ENCODE measurements at places on chromosomes 3 and 15.

- no peak for DNase-seq
These were observed 214.5 kb downstream of the ZIC4 start for GRCh38 chr3:147191795-147192385.

DNA sequence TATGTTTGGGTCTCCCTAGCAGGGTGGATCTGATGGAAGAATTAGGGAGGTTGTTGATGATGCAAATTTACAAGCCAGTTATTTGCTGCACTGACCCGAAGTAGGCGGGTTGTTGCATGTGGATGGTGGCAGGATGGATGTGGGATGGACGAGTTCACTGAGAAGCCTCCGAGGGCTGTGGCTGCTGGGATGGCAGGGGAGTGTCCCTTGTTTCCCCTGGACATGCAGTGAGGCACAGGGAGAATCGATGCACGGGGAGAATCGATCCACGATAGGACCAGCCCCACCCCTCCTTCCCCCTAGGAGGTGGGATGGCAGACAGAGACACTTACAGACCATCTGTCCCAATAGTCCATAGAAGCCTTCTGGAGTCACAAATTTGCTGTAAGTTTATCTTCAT lies 31.0 kb upstream of the KLF13 start:
- DNase-seq = no peak

DNA sequence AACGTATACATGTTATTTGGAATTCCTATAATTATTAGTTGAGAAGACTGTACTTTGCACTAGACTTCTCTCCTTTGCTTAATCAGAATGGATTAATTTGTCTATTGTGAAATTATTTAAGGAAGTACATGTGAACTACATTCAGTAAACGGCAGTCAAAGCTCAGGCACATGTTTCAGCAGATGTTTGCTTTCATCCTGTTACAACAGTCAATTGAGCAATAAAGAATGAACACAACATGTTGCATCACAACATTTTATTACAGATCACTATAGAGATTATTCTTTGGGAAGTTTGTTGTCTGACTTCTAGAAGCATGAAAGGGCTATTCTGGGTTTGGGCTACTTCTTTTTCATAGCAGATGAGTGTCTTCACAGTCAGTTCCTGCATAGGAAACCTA lies 39.2 kb downstream of the RAB27A start:
- no peak for DNase-seq

DNA sequence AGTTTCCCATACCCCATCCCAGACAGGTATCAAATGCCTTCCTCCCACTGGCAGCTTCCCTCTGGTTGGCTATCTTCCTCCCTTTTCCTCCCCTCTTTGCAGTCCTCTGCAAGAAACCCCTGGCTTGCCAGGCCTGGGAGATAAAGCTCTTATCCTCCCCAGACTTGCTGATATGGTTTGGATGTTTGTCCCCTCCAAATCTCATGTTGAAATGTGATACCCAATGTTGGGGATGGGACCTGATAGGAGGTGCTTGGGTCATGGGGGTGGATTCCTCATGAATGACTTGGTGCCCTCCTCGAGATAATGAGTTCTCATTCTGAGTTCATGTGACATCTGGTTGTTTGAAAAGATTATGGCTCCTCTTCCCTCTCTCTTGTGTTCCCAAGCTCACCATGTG lies 32.2 kb upstream of the SNRK start:
- no peak for DNase-seq

DNA sequence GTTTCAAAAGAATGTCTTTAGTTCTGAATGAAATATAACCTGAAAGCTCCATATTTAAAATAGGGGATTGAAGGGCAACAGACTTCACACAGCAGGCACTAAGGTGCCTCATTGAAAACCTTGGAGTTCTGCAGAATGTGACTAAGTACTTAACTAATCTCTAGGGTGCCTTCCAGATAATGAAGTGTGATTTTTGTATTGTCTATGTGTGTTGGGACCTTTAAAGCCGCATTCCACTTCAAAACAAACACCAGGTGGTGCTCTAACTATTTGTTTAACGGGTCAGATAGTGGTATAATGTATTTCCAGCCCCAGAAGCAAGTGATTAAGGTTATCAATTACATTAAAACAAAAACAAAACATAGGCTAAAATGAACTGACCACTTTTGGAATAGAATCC lies 28.0 kb downstream of the TFG start:
- DNase-seq = no peak

- DNase-seq = no peak
These were observed 79.0 kb upstream of the VGLL3 start for GRCh38 chr3:87069971-87070370.

GRCh38 chr3:72247645-72248388 lies 462.9 kb upstream of the PROK2 start:
- DNase-seq = no peak

DNA sequence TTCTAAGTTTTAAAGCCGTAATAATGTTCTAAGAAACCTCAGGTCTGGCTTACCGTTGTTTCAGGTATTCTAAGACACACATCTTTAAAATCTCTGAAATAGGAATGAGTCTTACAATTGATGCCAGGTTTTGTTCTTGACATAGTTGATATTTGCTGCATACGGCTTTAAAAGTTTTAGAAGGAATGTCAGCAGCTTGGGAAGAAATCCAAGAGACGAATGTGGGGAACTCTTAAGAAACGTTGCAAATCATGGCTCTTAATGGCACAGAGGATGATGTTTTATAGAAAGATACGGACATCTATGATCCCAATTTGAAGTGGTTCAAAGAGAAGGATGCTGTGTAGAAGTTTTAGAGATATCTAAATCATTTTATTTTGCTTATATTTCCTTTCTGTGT lies 11.5 kb downstream of the NUDT16 start:
- no peak for DNase-seq

- DNase-seq = no peak
These were observed 133.4 kb upstream of the ROPN1 start for GRCh38 chr3:124125315-124125714.

DNA sequence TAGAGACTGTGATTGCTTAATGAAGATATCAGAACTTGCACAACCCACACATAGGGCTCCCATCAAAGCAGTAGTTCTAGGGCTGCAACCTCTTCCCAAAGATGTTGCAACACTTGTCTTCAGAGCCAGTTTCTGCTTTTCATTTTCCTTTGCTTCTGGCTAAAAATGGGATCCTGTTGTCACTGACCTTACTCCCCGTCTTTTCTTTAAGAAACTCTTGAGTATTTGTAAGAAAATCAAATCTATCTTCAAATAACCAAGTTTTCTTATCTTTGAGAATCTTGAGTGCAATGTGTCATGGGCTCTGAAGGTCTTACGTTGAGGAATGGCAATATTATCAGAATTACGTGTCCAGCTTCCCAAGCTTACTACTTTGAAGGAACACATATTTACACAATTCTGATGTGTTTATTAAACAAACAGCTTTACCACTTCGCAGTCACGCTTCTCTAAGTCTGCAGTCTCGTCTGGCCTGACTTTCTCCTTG lies 24.1 kb downstream of the CACNA1D start:
- DNase-seq = no peak

DNA sequence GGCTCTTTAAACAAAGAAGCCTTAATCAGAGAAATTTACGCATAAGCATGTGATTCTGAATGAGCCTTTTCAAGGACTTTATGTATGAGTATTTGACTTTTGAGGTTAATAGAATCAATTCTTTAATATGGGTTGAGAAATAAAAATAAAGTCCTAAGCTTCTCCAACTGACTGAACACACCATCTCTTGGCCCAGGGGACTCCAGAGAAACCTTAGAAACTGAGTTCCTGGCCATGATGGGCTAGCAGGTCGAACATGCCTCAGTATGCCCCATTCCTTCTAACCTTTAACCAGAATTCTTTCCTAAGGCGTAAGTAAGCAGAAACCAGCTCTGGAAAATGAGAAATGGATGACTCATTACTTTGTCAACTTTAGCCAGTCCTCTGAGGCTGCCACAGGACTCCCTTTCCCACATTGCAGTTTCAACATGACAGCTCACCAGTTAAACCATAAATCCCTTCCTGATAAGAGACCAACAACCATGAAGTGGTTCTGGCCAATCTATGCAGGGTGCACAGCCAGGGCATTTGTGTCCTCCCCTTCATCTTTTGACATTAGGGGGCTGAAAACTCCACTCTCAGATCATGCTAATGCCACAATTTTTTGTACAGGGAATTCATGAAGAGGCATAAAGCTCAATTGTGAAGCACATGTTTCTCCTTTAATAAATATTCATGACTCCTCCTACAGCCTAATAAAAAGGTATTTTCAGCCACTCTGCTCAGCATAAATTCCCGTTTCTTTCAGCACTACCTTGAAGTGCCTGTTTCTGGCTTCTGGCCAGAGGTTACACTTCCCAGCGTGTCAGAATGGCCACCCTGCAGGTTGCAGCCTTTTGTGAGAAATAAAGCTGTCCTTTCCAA lies 33.3 kb downstream of the TM4SF18 start:
- no peak for DNase-seq

DNA sequence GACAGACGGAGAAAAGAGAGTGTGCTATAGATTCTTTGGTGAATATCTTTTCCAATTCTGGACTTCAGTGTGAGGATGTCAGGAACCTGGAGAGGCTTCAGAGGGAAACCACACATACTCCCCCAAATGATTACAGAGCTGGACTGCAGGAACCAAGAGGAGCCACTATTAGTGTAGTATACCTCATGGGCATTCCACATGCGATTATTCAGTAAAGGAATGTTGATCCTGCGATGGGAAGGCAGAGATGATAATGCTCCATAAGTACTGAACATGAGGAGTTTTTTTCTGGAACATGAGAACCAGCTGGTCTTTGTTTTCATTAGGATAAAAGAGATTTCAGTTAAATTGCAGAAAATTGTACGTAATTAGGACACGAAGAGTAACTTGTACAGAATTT lies 18.7 kb downstream of the STARD9 start:
- no peak for DNase-seq

- DNase-seq = no peak
These were observed 71.0 kb downstream of the TCF12 start for GRCh38 chr15:56989411-56989924.

DNA sequence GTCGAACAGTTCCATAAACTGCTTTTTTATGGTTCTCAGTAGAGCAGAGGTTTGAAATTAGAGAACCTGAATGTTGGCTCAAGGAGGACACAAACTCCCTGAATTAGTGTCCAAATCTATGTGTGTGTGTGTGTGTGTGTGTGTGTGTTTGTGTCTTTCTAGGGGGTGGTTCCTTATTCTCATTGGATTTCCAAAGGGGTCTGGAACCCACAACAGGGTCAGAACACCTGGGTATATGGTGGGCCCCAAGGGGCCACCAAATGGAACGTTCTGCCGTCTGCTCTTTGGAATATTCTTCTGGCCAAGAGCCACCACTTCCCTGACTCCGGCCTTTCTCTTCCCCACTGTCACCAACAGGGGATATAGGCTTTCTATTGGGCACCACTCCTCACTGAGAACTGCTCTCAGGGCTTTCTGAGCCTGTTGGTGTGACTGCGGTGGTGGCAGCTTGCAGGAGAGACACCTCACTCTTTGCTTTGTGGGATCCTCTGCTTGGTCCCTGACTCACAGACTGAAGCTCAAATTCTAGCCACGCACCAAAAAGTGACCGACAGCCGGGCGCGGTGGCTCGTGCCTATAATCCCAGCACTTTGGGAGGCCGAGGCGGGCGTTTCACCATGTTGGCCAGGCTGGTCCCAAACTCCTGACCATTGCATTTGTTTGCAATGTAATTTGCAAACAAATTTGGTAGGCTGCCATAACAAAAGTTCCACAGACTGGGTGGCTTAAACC lies 47.5 kb upstream of the IDH2 start:
- DNase-seq = no peak

- DNase-seq = no peak
These were observed 228.8 kb downstream of the NSUN3 start for GRCh38 chr3:94291686-94292085.

DNA sequence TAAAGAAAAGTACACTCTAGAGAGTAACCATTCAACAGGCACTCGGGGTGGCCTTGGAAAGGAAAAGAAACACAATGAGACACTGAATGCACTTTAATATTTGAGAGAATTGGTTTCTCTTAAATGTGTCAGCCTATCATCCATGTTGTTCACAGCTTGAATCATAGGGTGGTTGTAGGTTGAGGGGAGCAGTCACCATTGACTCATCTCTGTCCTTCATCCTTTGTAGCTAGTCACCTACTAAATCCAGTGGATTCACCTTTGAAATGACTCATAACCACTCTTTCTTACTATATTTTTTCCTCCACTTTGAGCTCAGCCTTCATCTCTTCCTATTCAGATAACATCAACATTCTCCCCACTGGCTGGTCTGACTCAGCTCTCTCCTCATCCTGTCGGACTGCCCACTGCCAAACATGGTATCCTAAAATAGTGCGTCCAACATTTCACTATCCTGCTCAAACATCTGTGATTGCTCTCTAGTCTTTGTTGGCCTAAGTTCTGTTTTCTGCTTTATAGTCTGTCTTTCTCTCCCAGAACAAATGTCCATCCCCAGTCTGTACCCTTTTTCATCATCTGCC lies 182.7 kb upstream of the GADL1 start:
- no peak for DNase-seq
